Spinal cord (tissue), 10 donors: ENCODE measurements at places on chromosomes 1 and 21.

- no peak overlapping the region for H3K27ac ChIP-seq
- H3K27me3 ChIP-seq = no peaks in the 10 kb centered on the region
- no peak for DNase-seq
- no peaks in the 10 kb centered on the region for H3K36me3 ChIP-seq
- no peak overlapping the region for H3K4me3 ChIP-seq
Observed at GRCh38 chr1:239778208-239778813, 313.4 kb upstream of the FMN2 start.

GRCh38 chr1:39392851-39393573, 98.4 kb upstream of the BMP8A start:
- H3K36me3 ChIP-seq = peaks cover 19% of the 10 kb centered on the region
- H3K4me3 ChIP-seq = no peak overlapping the region
- no peak for DNase-seq
- no peaks in the 10 kb centered on the region for H3K27me3 ChIP-seq

GRCh38 chr1:24253571-24253970, 65.6 kb upstream of the GRHL3 start:
- no peaks in the 10 kb centered on the region for H3K27me3 ChIP-seq
- H3K27ac ChIP-seq = no peak overlapping the region
- no peaks in the 10 kb centered on the region for H3K36me3 ChIP-seq
- DNase-seq = no peak

- no peak overlapping the region for H3K4me3 ChIP-seq
- no peaks in the 10 kb centered on the region for H3K4me1 ChIP-seq
- H3K27me3 ChIP-seq = no peaks in the 10 kb centered on the region
- H3K36me3 ChIP-seq = no peaks in the 10 kb centered on the region
Observed at GRCh38 chr1:189678779-189679178, 798.9 kb downstream of the BRINP3 start.

DNA sequence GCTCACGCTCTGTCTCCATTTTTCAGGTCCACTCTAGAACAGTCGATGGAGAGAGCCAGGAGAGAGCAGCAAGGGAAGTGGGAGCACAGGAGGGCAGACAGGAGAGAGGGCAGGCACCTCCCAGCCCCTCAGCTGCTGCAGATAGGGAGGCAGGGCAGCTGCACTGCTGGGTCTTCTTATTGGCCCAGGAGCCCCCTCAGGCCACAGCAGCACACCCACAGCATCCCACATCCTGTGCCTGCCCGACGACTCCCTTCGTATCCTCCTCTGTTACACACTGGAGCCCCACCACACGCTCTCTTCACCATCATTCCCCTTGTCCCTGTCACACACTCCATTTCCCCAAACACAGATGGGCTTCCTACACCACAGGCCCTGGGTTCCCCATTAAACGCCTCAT, 13.7 kb upstream of the ARTN start:
- H3K27me3 ChIP-seq = no peaks in the 10 kb centered on the region
- DNase-seq = no peak
- H3K36me3 ChIP-seq = peaks cover 30% of the 10 kb centered on the region
- no peaks in the 10 kb centered on the region for H3K4me1 ChIP-seq
- H3K4me3 ChIP-seq = no peak overlapping the region

DNA sequence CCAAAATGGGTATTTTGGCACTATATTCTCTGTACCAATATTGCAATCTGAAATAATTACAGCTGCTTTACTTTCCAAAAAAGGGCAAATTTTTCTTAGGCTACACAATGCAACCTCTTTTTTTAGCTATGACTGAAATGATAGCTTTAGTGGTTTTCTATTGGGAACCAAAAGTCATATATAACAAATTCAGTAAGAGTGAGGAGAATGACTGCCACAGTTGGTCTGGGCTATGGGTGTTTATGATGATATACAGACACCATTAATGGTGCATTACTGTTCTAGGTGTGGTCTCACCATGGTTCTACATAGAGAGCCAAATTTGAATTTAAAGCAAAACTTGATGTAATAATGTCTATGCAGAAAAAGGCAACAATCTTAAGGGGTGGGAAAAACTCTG, 72.3 kb upstream of the PTBP2 start:
- H3K4me3 ChIP-seq = no peak overlapping the region
- no peaks in the 10 kb centered on the region for H3K4me1 ChIP-seq
- no peaks in the 10 kb centered on the region for H3K27me3 ChIP-seq
- no peaks in the 10 kb centered on the region for H3K36me3 ChIP-seq

GRCh38 chr21:30842990-30843389, 13.4 kb upstream of the KRTAP7-1 start:
- DNase-seq = no peak
- H3K4me1 ChIP-seq = no peaks in the 10 kb centered on the region
- no peaks in the 10 kb centered on the region for H3K36me3 ChIP-seq
- H3K4me3 ChIP-seq = no peak overlapping the region
- H3K27me3 ChIP-seq = no peaks in the 10 kb centered on the region

- H3K27me3 ChIP-seq = no peaks in the 10 kb centered on the region
- H3K27ac ChIP-seq = no peak overlapping the region
- peaks cover 54% of the 10 kb centered on the region for H3K4me1 ChIP-seq
- no peak overlapping the region for H3K4me3 ChIP-seq
- H3K36me3 ChIP-seq = no peaks in the 10 kb centered on the region
- DNase-seq = no peak
Observed at GRCh38 chr1:93612510-93612909, 69.1 kb downstream of the BCAR3 start.
